ENCODE measurements at places on chromosomes 6 and 20.

- no peak for DNase-seq
Measured at GRCh38 chr6:142005021-142005420, 127.7 kb upstream of the GJE1 start.

- DNase-seq, result no peak
Measured at GRCh38 chr6:7122684-7123083, 14.9 kb downstream of the RREB1 start.

- DNase-seq, result no peak
Measured at GRCh38 chr20:21182832-21183563, 57.1 kb downstream of the KIZ start.

DNA sequence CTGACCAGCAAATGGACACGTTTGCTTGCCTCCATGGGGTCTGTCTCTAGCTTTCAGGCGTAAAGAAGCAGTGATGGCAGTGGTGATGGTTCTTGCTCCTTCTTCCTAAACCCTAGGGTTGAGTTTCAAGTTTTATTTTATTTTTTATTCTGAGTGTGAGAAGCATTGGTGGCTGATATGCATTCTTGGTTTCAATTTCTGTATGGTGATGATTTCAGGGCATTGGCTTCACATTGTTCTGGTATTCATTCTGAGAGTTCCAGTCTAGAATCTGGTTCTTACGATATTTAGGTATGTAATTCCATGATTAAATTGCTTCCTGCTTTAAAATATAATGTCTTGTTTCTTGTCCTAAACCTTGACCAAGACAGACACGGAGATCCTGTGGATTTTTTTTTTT is 444.5 kb upstream of the IMPG1 start:
- DNase-seq, result no peak

DNA sequence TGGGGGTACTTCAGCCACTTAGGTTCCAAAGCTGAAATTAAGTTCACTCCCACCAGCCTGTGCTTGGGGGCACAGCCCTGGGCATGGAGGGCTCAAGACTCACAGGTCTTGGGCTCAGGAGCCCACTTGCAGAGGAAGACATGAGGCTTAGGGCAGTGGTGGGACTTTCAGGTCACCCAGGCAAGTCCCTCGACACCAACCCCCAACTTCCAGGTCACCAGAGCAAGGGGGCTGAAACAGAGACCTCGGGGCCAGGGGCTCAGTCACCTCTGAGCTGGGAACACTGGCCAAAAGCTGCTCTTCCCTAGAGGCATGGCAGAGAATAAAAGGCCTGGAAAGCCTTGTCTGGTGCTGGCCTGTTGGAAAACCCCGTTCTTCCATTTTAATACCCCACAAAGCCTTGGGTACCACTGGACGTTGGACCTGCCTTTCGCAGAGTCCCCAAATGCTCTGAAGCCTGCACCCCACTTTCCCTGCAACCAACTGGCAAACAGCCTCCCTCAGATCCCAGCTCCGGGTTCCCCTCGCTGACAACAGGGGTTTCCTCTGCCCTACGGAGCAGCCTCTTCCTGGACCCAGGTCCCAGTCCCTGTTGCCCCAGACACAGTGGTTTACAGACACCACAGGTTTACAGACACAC is 160.9 kb upstream of the PMEPA1 start:
- no peak for DNase-seq

GRCh38 chr6:167817729-167818128 is 9.0 kb upstream of the AFDN start:
- no peak for DNase-seq

All from cortex of kidney (tissue), 1 donor.